ENCODE measurements at places on chromosomes 1 and 21.

DNA sequence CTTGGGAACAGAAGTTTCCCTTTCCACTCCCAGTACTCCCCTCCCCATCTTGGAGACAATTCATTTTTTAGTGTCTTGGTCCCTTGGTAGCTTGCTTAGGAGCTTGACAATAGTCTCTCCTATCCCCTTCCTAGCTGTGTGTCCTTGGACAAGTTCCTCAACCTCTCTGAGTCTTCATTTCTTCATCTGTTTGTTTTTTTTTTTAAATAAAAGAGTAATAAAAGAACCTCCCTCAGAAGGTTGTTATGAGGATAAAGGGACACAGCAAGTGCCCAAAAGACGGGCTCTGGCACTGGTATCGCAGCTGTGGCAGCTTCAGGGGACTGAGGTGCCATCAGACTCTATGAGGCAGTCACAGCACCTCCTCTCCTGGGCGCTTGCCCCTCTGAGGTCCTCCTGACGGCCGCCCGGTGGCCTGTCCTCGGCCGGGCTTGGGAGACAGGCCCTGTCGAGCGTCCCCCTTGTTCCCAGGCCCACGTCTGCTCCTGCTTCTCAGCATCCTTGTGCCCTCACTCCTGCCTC is 689.2 kb downstream of the MATN1 start:
- no peak for DNase-seq

DNA sequence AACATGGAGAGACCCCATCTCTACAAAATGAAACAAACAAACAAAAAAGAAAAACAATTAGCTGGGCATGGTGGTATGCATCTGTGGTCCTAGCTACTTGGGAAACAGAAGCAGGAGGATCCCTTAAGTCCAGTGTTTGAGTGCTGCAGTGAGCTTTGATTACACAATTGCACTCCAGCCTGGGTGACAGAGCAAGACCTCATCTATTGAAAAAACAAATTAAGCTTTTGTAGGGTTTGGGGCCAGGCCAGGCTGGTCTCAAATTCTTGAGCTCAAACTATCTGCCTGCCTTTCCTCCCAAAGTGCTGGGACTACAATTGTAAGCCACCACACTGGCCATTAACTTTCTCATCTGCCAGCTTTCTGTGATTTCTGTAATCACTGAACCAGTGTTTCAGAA is 27.2 kb downstream of the NIPAL3 start:
- DNase-seq: no peak

DNA sequence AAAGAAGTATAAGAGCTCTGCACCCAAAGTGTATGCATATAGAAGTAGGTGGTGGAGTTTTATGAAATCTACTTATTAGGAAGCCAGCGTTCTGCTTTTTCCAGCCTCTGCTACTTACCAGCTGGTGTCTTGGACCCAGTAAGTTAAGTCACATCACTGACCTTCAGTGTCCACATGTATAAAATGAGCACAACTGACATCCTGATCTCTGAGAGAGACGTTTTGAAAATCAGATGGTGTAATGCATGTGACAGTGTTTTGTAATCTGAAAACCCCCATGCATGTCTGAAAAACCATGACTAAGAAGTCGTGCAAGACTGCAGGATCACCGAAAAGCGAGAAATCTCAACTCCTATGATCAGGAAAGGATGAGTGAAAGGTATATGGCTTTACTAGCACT is 2.0 kb downstream of the CR1 start:
- DNase-seq: no peak

DNA sequence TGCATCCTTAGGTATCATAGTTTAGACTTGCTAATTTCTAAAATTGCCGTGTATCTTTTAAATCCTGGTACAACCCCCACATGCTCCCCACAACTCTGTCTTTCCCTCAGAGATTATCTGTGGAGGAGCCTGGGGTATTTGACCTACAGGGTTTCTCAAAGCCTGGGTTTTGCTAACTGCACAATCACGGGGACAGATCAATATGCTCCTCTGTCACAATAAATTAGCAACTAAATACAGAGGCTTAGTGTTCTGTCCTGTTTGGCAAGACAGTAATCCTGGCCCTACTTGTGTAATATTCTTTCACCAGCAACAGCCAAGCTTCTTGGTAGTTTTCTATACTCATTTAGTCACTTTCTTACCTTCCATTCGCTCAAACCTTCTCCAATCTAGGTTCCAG is 8.5 kb downstream of the ECHDC2 start:
- no peak for DNase-seq

- no peak for DNase-seq
Measured at GRCh38 chr1:64121766-64122385, 81.5 kb upstream of the UBE2U start.

DNA sequence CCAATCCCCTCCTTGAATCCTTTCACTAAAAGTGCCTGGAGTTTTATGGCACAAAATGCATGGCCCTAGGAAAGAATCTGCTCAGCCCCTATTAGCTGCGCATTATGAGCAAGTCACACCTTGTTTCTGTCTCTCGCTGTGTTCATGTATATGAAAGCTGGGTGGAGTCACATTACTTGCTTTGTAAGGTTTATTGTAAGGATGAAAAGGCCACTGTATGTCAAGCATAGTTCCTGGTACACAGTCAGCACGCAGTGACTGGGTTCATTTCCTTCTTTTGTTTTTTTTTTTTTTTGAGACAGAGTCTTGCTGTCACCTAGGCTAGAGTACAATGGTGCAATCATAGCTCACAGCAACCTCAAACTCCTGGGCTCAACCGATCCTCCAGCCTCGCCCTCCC is 6.7 kb upstream of the SLC9A1 start:
- no peak for DNase-seq

DNA sequence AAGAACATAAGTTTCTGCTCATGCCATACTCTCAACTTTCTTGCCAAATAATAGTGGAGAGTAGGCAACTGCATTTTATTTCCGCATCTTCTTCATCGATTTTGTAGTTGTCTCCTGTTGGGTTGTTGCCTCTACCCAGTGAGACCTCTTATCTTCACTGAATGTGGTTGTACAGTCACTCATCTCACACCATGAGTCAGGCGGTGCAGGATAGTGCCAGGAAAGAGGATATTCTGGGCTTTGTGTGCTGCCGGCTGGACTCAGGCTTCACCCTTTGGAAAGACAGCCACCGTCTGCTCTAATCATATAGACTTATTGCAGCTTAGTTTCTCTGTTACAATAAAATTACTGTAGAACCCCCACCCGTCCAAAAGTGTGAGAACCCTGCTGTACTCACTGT is 154.3 kb upstream of the USP24 start:
- DNase-seq: no peak

GRCh38 chr1:20430355-20431175 is 55.4 kb downstream of the CAMK2N1 start:
- peak; percentile 36 for DNase-seq

DNA sequence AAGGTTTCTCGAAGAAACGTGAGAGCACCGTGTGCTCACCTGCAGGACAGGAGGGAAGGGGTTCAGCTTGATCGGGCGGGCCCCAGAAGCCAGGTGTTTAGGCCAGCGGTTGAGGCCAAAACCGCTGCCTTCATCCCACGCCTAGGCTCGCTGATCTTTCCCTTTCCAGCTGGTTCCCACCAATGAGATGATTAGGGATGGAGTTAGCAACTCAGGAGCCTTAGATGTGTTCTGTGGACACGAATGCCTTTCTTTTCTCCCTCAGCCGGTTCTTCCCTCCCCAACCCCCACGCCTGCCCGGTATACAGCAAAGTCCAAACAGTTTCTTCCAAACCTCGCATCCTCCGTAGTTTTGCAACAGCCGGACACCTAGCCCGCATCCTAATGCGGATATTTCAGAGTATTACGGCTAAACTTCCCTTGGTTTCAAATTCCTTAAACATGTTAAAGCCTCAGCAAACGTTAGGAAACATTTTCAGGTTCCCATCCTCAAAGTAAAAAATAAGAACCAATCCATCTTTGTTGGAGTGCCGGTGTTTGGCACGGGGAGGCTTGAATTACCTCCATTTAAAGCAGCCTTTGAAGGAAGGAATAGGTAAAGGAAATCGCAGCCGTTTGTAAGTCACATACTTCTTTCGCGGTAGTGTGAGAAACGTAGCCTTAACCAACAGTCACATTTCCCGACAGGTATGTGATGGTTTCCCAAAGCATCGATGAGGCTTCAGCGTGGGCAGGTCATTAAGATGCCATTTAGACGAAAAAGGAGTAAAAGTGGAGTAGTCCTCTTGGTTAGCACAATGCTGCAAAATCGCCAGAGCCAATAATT is 1.1 kb downstream of the LRRC8C start:
- DNase-seq: no peak

- no peak for DNase-seq
Measured at GRCh38 chr1:77888781-77889642, 588 bp downstream of the NEXN start.

- DNase-seq: no peak
Measured at GRCh38 chr1:20443703-20444586, 42.1 kb downstream of the CAMK2N1 start.

DNA sequence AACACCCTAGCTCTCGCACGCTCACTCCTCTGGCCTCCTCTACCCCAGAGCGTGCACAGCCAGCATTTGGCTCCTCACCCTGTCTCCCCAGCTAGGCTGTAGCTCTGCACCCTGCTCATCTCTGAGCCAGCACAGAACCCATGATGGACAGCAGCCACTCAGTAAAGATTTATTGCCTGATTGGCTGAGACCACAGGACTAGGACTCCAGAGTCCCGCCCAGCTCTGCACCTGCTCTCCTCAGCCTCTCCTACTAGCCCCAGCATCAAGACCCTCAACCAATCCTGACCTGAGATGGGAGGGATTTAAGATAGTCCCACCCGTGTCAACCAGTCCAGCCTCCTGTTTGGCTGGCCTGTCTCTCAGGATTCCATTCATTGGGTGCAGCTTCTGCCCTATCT is 9.3 kb downstream of the C1QB start:
- DNase-seq: no peak

GRCh38 chr1:190615818-190616217 is 138.2 kb upstream of the BRINP3 start:
- no peak for DNase-seq

DNA sequence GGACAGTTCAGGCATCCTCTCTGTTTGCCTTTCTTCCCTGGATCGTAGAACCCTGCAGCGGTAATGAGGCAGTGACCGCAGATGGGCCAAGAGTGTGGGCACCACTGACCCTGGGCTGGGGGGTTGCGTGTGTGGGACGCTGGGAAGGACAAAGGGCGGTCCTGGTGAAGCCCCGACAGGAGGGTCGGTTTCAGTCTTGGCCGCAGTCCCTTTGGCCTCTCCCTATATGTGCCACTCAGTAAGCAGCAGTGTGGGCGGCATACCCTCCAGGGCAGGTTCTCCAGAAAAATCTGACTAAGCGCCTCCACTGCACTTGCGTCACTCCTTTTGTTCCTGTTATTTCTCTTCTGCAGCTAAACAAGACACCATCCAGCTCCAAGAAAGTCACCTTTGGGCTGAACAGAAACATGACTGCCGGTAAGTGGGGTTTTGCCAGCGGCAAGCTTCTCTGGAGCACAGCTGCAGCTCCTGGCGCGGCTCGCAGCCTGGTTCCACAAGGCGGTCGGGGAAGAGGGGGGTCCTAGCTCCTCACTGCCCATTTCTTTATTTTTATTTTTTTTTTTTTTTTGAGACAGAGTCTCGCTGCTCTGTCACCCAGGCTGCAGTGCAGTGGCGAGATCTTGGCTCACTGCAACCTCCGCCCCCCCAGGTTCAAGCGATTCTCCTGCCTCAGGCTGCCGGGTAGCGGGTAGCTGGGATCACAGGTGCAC is 27.7 kb upstream of the PDXK start:
- DNase-seq: no peak

GRCh38 chr1:11735854-11736745 is at the start of gene AGTRAP:
Gene AGTRAP, plus strand, starts transcription at chr1:11736136. Its CDS starts 73 bp downstream, at chr1:11736209.
- peak; percentile 87 for DNase-seq

GRCh38 chr1:29452463-29453230 is 216.3 kb downstream of the PTPRU start:
- DNase-seq: no peak

GRCh38 chr1:182192966-182193365 is 131.5 kb upstream of the ZNF648 start:
- DNase-seq: no peak

GRCh38 chr1:168110896-168111545 is 25.7 kb downstream of the GPR161 start:
- DNase-seq: no peak

- DNase-seq: no peak
Measured at GRCh38 chr1:27339213-27339612, 2.6 kb upstream of the SYTL1 start.

- DNase-seq: peak; percentile 28
Measured at GRCh38 chr1:240888039-240888786, 276.3 kb upstream of the GREM2 start.

- DNase-seq: no peak
Measured at GRCh38 chr1:87155170-87155569, 173.5 kb upstream of the LMO4 start.

DNA sequence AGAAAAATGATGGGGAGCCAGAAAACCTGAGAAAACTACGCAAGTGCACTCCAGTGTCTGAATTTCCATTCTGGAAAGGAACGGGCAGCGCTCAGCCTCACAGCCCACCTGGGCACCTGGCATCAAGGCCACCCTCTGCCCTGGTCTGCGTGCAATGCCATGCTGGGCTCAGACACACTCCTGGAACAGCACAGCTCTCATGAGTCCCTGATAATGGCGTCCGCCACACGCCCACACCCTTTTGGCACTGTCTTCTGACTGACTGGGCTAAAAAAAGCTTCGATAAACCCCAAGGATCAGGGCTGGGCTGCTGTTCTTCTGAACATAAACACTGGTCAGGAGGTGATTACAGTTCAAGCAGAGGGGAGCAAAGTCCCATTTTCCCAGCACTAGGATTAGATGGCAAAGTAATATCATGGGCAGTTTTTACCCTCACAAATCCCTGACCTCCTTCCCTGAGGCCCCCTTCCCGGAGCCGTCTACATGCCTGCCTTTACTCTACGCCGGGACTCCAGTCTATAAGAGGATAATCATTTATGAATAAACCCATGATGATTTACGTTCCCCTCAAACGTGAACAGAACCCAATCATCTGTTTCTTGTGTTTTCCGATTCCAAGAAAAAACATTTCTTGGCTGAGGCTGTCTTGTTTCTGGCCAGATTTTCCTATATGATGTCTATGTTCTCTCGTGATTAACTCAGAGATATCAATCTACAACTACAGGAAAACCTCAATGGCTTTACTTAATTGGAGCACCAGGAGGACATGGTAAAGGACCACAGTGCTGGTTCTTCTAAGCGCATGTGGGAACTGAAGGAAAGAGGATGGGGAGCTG is 22.6 kb downstream of the RCAN1 start:
- no peak for DNase-seq

DNA sequence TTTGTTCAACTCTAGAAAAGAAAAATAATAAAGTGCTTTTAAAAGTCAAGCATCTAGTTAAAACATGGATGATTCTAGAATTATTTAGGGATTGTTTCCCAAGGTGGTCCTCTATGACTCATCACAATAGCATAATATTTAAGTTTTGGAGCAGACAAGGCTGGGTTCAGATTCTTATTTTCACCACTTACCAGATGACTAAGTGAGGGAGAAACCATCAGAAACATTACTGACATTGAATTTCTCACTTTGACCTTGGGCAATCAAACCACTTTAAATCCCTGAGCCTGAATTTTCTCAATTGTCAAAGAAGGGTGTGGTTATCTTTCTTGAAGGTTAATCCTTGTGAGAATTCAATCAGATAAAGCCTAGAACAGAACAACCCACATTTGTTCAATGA is 102.5 kb upstream of the PTGFR start:
- no peak for DNase-seq

All from GM12892 (cell line).